ENCODE measurements at places on chromosomes 5 and 9.

DNA sequence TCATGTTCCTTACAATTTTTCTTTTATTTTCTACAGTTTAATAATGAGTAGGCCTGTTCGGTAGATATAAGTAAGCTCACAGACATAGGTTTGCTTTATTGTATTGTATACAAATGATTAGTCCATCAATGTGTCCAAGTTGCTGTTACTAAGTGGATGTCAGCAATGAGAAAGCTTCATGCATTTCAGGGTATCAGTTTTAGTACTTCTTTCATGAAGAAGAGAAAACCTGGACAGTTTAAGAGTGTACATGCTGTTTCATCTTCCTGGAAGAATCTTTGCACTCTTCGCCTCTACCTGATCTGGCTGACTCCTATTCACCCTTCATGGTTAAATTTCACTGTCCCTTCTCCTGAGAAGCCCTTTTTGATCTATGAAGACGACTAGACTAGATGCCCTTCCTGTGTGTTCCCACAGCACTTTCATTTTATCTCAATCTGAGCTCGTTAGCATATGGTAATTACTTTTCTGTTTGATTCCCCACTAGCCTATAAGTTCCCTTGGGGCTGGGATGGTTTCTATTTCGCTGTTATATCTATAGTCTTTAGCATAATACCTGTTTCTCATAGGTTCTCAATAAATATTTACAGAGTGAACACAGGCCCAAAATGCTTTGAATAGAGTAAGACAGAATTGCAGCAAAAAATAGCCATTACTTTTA lies 70.7 kb downstream of the CETN3 start:
- DNase-seq, result no peak

- DNase-seq, result peak; percentile 11
Measured at GRCh38 chr5:43891112-43891511, 288.1 kb downstream of the NNT start.

- DNase-seq, result no peak
Measured at GRCh38 chr5:152811988-152812387, 406.9 kb upstream of the NMUR2 start.

- no peak for DNase-seq
Measured at GRCh38 chr9:132023419-132024180, 56.1 kb downstream of the MED27 start.

DNA sequence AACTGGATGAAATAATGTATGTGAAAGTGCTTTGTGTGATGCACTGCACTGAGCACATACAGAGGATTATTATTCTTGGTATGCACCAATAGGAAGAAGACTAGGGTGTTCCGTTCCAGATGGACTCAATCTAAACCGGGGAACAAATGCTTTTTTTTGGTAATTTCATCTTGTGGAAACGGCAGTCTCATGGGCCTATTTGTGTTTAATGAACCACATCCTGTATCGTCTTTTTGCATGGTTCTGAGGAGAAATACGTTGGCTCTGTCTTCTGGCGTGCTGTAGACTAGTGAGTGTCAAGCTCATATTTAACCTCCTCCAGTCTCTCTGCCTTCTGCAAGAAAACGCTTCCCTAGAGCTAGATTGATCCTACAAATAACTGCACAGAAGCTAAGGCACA lies 30.0 kb downstream of the TRIM32 start:
- peak; percentile 16 for DNase-seq

DNA sequence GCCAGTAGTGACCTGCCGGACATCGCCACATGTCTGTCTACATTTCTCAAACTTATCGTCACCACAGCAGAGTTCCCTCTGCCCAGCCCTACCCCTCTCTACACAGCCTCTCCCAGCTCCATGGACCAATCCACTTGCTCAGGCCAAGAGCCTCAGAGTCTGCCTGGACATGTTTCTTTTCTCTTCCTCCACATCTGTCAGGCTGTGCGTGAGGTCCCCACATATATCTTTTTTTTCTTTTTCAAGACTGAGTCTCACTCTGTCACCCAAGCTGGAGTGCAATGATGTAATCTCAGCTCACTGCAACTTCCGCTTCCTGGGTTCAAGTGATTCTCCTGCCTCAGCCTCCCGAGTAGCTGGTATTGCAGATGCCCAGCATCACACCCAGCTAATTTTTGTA lies 62.7 kb upstream of the GGTA1 start:
- no peak for DNase-seq

- no peak for DNase-seq
Measured at GRCh38 chr9:116806075-116806474, 119.0 kb downstream of the TRIM32 start.

Measured in skeletal muscle cell (primary cell).